Activated T-helper 1 cell treated with anti-CD3 and anti-CD28 coated beads, Interleukin-12 subunit alpha, Interleukin-12 subunit beta, Interleukin-2, Interleukin-4 antibody, amounts not matched to agents 30 ng/mL and 10 ng/mL and 1 ng/mL, durations not matched to agents 14 hours and 24 hours and 36 hours (primary cell): ENCODE measurements at places on chromosomes 6 and 20. TPM values are rescaled to one million over a fixed set of nuclear protein-coding genes. Genes with fewer than 3 reads are reported as not detected.
A peak's percentile ranks its signal among the peaks of the same experiment; 100 is the strongest.

DNA sequence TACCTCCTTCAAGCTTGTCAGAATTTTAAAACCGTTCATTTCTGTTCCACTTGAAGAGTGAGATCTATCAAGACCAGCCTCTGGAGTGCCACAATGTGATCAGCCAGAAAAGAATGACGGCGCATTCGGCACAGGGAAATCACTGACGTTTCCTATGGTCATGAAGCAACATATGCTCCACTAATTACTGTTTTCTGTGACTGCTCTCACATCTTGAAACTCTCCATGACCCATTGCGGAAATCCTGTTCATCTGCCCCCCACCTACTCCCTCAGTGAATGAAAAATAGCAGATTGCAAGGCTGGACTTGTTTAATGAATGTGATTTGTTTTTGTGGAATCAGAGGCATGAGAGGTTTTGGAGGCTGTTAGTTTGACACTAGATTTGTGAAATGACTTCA, 53.2 kb downstream of the SAMD5 start:
- peaks cover 2% of the 10 kb centered on the region for H3K27me3 ChIP-seq
- no peaks in the 10 kb centered on the region for H3K4me1 ChIP-seq
- H3K36me3 ChIP-seq: no peaks in the 10 kb centered on the region
- no peak for DNase-seq

- H3K27me3 ChIP-seq: peaks cover 4% of the 10 kb centered on the region
- DNase-seq: no peak
- no peaks in the 10 kb centered on the region for H3K4me1 ChIP-seq
- no peak overlapping the region for H3K4me3 ChIP-seq
These were observed 26.2 kb upstream of the LRRC1 start for GRCh38 chr6:53768636-53769035.

DNA sequence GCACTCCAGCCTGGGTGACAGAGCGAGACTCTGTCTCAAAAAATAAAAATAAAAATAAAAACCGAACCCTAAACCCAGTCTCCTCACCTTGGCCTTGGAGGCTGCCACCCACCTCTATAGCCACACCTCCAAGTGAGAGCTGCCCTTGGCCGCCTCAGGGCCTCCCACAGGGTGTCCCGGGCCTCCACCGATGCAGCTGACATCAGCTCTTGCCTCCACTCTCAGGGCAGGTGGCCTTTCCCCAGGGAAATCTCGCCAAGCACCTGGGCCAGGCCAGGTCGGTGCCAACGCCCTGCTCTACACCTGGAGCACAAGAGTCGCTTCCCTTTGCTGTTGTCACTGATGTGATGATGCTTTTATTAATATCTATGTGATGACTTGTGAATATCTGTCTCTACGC, 8.9 kb upstream of the MYL9 start:
- H3K4me3 ChIP-seq: no peak overlapping the region
- no peak overlapping the region for H3K27ac ChIP-seq
- no peak for DNase-seq

DNA sequence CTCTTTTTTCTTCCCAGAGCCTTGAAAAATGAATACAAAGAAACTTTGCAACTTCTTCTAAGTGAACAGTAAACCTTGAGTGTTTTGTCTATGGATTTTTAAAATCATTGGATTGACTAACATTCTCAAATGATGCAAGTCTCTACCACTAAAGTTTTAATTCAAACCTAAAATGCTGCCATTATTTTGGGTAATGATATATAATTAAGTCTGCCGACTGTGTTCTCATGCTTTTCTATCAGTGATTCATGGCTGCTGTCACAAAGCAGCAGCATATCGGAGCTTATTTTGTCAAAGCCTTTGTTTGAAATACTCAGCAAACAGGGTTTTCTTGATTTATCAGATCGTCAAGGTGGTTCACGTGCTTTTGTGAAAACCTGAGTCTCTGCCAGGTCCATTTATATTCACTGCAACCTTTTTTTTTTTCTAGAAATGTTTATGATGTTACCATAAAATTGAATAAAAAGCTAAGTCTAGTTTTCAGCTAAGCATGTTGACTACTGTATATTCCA, 96.3 kb downstream of the GJA1 start:
- no peaks in the 10 kb centered on the region for H3K27me3 ChIP-seq
- no peak overlapping the region for H3K27ac ChIP-seq
- no peak for DNase-seq

DNA sequence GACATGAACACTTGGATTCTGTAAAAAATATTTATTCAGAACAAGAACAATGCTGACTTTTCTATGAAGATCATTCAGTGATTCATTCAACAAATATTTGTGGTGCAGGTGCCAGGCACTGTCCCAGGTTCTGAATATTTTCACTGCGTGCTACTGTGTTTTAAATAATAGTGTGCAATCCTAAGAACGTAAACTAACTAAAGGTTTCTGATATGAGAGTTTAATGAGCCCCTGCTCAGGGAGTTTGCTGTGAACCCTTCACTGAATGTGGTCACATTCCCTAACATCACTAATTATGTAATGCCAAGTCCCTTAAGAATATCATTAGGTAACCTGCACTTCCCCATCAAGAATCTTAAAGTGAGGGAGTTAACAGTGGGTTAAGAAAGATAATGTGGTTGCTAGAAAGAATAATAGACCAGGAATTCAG, 1.7 kb upstream of the TMEM170B start:
- DNase-seq: no peak
- no peak overlapping the region for H3K27ac ChIP-seq
- peaks cover 17% of the 10 kb centered on the region for H3K4me1 ChIP-seq
- peaks cover 60% of the 10 kb centered on the region for H3K27me3 ChIP-seq
- H3K4me3 ChIP-seq: peak overlapping the region; percentile 84
- no peaks in the 10 kb centered on the region for H3K36me3 ChIP-seq

GRCh38 chr20:24443436-24443835, 26.0 kb upstream of the SYNDIG1 start:
- DNase-seq: no peak
- H3K4me3 ChIP-seq: no peak overlapping the region
- H3K36me3 ChIP-seq: no peaks in the 10 kb centered on the region

ACSS1 gene
- total RNA-seq: 11.7 and 12.7 TPM in 2 replicates

SPATS1 gene
- total RNA-seq: not detected in 2 replicates

DNA sequence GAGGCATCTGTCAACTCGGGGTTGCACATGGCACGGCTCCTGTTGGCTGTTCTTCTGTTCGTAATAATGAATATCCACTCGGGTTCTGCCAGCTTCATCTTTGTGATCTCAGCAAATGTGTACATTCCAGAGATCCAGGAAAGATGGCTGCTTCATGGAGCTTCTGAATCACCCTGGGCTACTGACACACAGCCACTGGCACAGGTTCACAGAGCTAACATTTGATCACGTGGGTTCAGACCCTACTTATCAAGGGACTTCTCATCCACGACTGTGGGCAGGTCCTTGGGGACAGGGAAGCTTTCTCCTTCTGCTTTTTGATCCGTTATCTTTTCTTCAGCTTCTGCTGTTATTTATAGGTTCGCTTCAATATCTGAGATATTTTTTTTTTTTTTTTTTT, 18.1 kb downstream of the PPP1R3G start:
- peaks cover 10% of the 10 kb centered on the region for H3K4me1 ChIP-seq
- no peak overlapping the region for H3K27ac ChIP-seq
- no peaks in the 10 kb centered on the region for H3K27me3 ChIP-seq
- no peak overlapping the region for H3K4me3 ChIP-seq
- no peaks in the 10 kb centered on the region for H3K36me3 ChIP-seq

GRCh38 chr6:155186052-155186658, 77.7 kb upstream of the CLDN20 start:
- peaks cover 49% of the 10 kb centered on the region for H3K36me3 ChIP-seq
- peak; percentile 40 for DNase-seq
- peak overlapping the region; percentile 98 for H3K27ac ChIP-seq
- H3K4me1 ChIP-seq: peaks cover 66% of the 10 kb centered on the region
- H3K27me3 ChIP-seq: no peaks in the 10 kb centered on the region

GRCh38 chr6:11625302-11625701, 87.8 kb downstream of the TMEM170B start:
- no peak overlapping the region for H3K27ac ChIP-seq
- H3K4me3 ChIP-seq: no peak overlapping the region
- no peak for DNase-seq
- H3K36me3 ChIP-seq: no peaks in the 10 kb centered on the region
- H3K4me1 ChIP-seq: no peaks in the 10 kb centered on the region

DNA sequence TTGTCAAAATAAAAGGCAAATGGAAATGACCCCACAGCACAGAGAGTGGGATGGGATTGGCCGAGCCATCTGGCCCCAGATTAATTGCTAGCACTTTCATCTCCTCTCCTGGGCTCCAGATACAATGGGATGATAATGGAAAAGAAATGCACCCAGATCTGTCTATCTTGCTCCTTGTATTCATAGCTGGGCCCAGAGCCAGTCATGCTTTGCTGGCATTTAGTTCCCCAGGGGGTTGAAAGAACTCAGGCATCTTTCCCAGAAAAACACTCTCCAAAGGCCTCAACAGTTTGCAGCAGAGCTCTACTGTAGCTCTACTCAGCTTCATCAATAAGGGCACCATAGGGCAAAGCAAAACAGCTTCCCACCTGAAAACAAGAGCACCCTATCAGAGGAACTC, 116.0 kb upstream of the FOXA2 start:
- no peaks in the 10 kb centered on the region for H3K4me1 ChIP-seq
- H3K27me3 ChIP-seq: no peaks in the 10 kb centered on the region
- H3K27ac ChIP-seq: no peak overlapping the region
- DNase-seq: no peak

- no peak overlapping the region for H3K27ac ChIP-seq
- no peak for DNase-seq
- H3K4me1 ChIP-seq: peaks cover 25% of the 10 kb centered on the region
- no peaks in the 10 kb centered on the region for H3K27me3 ChIP-seq
These were observed 1955.7 kb upstream of the DEFB115 start for GRCh38 chr20:29301624-29302259.

SLC26A8 gene
- not detected in 2 replicates for total RNA-seq

C20orf204 gene
- 5.4 and 6.1 TPM in 2 replicates for total RNA-seq

- H3K4me1 ChIP-seq: no peaks in the 10 kb centered on the region
- H3K4me3 ChIP-seq: no peak overlapping the region
- no peak overlapping the region for H3K27ac ChIP-seq
- H3K36me3 ChIP-seq: peaks cover 34% of the 10 kb centered on the region
- H3K27me3 ChIP-seq: no peaks in the 10 kb centered on the region
These were observed 120.0 kb downstream of the TMEM242 start for GRCh38 chr6:157203312-157203744.

GRCh38 chr20:43513372-43513930, 6.0 kb downstream of the L3MBTL1 start:
- no peaks in the 10 kb centered on the region for H3K36me3 ChIP-seq
- no peak overlapping the region for H3K27ac ChIP-seq
- no peaks in the 10 kb centered on the region for H3K4me1 ChIP-seq
- no peak for DNase-seq

DNA sequence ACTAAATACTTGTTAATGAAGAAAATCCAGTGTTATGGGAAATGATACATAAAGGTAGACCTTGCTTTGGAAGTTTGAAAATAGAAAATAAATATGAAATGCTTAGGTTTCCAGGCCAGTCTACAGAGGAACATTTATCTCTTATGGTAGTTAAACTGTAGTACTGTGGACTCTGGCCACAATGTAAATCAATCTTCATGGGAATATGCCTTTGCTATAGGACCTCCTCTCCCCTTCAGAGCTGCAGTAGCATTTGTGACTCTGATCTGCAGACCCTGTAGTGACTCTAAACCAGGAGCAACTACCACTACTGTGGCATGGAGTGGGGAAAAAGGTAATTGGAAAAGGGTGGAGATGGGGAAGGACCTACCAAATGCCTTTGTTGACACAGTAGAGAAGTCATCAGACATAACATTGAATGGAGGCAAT, 4.5 kb downstream of the HSPA1A start:
- DNase-seq: no peak
- H3K4me3 ChIP-seq: peak overlapping the region; percentile 77
- H3K4me1 ChIP-seq: peaks cover 56% of the 10 kb centered on the region
- no peaks in the 10 kb centered on the region for H3K27me3 ChIP-seq
- peak overlapping the region; percentile 85 for H3K27ac ChIP-seq

DNA sequence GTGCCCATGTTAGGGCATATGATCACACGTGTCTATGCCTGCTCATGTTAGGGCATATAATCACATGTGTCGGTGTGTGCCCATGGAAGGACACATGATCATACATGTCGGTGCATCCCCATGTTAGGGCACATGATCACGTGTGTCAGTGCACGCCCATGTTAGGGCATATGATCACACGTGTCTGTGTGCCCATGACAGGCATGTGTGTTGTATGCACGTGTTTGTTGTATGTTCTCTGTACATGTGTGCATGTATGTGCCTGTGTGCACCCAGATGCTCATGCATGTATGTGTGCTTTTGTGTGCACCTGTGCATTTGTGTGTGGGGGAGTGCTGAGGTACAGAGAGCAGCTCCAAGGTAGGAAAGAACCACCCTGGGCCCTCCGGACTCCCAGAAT, 29.8 kb downstream of the YTHDF1 start:
- no peaks in the 10 kb centered on the region for H3K4me1 ChIP-seq
- no peak overlapping the region for H3K4me3 ChIP-seq
- H3K36me3 ChIP-seq: no peaks in the 10 kb centered on the region
- H3K27me3 ChIP-seq: no peaks in the 10 kb centered on the region

- H3K27ac ChIP-seq: peak overlapping the region; percentile 55
- H3K4me1 ChIP-seq: peaks cover 79% of the 10 kb centered on the region
These were observed 13.7 kb downstream of the NEDD9 start for GRCh38 chr6:11218538-11219399.

SUMO4 gene
- 11.6 and 12.0 TPM in 2 replicates for total RNA-seq

GRCh38 chr6:4858194-4859015, 82.2 kb downstream of the CDYL start:
- no peaks in the 10 kb centered on the region for H3K36me3 ChIP-seq
- no peaks in the 10 kb centered on the region for H3K27me3 ChIP-seq
- H3K4me3 ChIP-seq: no peak overlapping the region

DNA sequence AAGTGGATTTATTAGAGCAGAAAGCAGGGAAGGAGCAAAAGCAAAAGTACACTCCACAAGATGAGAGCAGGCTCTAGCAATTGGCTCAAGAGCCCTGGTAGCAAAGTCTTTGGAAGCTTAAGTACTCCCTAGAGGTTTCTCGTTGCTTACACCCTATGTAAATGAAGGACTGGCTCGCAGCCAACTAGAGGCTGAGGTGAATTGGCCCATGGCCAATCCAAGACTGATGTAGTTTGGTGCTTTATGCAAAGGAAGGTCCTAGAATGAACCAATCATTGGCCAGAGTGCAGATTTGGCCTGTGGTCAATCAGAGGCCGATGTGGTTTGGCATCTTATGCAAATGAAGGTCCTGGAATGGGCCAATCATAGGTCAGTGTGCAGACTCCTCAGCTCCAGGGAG, 191.3 kb upstream of the ARID1B start:
- DNase-seq: no peak
- no peaks in the 10 kb centered on the region for H3K36me3 ChIP-seq
- H3K4me3 ChIP-seq: no peak overlapping the region
- H3K27me3 ChIP-seq: peaks cover 10% of the 10 kb centered on the region
- H3K4me1 ChIP-seq: no peaks in the 10 kb centered on the region
- H3K27ac ChIP-seq: no peak overlapping the region
